Left renal pelvis (tissue), 4 donors: ENCODE measurements at places on chromosomes 13 and 19.

- no peak for DNase-seq
These were observed 3.1 kb upstream of the ZNF471 start for GRCh38 chr19:56504581-56504980.

GRCh38 chr13:109781384-109782065 lies 4.9 kb downstream of the IRS2 start:
- DNase-seq: no peak

GRCh38 chr13:80814541-80814940 lies 473.6 kb upstream of the SPRY2 start:
- no peak for DNase-seq

- no peak for DNase-seq
These were observed 470 bp upstream of the GRTP1 start for GRCh38 chr13:113364311-113364889.

- DNase-seq: no peak
These were observed 748.2 kb upstream of the SLITRK1 start for GRCh38 chr13:84630476-84630875.

DNA sequence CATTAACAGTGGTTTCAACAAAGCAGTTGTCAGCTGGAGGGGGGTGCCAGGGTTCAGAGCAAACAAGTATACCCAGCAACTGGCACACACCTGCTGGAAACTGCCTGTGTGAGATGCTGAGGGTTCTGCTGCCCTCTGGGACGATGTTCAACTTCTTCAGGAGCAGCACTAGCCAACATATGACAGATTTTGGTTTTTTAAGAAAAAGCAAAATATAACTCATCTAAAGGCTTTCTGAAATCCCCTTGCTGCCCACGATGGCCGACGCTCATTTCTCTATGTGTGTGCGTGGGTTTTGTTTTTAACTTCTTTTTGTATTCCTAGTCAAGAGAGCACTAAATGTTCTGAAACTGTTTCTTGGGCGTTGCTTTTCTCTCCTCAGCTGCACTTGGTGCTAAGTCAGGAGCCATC lies 79.9 kb downstream of the MRPL57 start:
- no peak for DNase-seq

- peak; percentile 26 for DNase-seq
These were observed 9.8 kb upstream of the ZNF627 start for GRCh38 chr19:11587302-11587974.

- DNase-seq: no peak
These were observed 6.8 kb upstream of the ARRDC2 start for GRCh38 chr19:18000915-18001776.

- DNase-seq: no peak
These were observed 239.3 kb downstream of the KCTD12 start for GRCh38 chr13:76646946-76647345.

DNA sequence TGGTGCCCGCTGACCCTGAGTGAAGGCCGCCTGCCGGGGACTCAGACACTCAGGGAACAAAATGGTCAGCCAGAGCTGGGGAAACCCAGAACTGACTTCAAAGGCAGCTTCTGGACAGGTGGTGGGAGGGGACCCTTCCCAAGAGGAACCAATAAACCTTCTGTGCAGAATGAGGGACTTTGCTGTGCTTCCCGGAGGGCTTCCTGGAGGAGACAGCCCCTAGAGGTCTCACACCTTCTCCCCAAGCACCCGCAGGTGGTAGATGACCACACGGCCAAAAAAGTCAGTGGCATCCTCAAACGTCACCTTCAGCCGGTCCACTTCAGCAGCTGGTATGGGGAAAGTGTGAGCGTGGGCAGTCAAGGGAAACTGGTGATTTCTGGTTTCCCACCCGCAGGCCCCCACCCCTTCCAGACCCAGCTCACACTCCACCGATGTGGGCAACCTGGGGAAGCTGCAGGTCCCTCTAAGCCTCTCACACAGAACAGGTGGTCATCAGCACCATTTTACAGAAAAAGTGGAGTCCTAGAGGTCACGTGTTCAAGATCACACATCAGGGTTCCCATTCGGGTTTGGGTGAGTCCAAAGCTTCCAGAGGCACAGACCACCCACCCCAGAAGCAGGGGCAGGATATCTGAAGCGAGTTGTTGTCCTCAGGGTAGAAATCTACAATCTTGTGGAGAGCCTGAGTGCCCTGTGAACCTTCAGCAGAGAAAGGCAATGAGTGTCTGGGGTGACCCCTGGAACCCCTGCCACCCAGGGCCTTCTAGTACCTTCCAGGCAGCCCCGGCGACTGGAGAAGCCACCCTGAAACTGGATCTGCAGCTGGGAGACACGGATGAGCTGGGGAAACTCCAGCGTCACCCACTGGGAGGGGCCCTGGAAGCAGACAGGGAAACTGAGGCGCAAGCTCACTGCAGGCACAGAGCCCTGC lies 1.2 kb downstream of the NR2C2AP start:
- DNase-seq: no peak

- DNase-seq: no peak
These were observed 486.1 kb upstream of the KLF12 start for GRCh38 chr13:74620308-74620707.

DNA sequence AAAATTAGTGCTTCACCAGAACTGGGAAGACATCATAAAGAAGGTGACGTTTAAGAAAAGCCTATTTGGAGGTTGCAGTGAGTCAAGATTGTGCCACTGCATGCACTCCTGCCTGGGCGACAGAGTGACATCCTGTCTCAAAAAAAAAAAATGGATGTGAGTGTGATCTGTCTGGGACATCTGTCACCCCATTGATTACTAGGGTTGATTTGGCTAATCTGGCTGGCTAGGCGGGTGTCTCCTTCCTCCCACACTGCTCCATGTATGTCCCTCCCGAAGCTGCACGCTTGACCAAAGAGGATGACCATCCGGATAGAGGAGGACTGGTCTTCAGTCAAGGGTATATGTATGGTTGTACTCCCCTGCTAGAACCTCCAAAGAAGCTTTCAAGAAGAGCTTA lies 2.6 kb downstream of the GTF2F2 start:
- DNase-seq: no peak
